ENCODE measurements at places on chromosomes 5 and 9.

DNA sequence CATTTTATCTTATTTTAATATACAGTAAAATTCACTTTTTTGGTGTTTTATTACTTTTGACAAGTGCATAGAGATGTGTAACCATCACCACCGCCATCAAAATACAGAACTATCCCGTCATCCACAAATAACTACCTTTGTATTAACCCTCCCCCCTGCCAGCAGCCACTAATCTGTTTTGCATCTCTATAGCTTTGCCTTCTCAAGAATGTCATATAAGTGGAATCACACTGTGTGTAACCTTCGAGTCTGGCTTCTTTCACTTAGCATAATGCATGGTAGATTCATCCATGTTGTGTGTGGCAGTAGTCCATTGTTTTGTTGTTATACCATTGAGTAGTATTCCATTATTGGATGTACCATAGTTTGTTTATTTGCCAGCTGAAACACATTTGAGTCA lies 98.8 kb downstream of the BOD1 start:
- DNase-seq: no peak

GRCh38 chr5:75078027-75078426 lies 25.7 kb upstream of the GCNT4 start:
- DNase-seq: no peak

DNA sequence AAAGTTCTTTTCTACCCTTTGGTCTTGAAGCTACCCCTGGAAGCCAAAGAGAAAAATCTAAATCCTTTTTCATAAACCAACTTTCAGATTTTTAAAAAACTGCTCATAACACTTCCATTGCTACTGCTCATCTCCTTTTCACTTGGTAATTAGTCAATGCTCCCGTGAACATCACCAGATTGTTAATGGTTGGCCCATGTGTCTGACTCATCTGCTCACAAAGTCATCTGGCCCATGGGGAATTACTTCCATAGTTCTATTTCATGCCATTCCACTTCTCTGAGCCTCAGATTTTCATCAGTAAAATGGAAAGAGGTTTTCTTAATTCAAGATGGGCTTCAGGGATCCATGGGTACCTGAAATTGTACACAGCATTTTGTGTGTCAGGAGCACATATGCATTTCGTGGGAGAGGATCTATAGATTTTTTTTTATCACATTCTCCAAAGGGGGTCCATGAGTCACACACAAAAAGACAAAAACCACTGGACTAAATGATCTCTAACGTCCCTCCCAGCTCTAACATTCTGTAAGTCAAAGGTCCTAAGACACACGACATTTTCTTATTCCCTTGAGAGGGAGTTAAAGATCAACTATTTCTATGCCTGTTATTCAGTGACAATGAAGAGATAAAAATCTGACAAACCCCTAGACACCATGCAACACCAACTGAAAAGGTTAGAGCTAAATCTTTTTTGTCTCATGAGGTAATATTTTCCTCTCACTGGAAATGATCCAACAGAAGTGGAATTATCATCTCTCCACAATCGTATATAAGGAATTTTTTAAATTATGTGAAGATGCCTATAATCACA lies 75.4 kb downstream of the TEX10 start:
- no peak for DNase-seq

DNA sequence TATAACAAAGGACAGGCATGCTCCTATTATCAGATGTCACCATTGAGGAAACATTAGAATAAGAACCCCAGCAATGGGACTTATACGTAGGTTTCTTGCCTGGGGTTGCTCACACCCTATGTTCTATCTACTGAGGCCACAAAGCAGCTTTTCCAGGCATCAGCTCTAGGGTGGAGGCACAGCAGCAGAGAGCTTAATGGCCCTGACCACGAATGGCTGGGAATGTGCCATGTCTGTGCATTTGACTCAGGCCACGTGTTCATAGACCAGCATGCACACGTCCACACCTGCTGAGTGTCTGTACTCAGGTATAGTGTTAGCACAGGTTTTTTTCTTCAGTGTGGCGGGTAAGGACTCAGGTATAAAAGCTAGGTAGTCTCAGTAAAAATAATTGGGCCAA lies 129.4 kb downstream of the AOPEP start:
- DNase-seq: no peak

DNA sequence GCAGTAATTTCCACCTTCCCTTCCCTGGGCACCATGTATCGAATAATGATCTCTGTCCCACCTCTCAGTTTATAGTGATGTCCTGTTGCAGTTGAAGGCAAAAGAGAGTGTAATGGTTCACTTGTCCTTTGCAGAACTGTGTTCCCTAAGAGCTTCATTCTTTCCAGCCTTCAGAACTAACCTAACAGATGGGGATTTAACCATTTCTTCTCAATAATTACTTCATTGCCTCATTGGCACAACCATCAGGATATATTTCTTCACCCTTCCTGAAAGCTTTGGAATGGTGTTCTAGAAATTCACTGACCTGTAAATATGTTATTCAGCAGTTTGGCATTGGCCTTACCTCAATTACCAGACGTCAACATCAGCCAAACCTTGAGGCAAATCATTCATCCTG lies 83.9 kb upstream of the PRRC1 start:
- DNase-seq: no peak

GRCh38 chr9:108225149-108225800 lies 630.5 kb downstream of the ACTL7B start:
- DNase-seq: no peak

DNA sequence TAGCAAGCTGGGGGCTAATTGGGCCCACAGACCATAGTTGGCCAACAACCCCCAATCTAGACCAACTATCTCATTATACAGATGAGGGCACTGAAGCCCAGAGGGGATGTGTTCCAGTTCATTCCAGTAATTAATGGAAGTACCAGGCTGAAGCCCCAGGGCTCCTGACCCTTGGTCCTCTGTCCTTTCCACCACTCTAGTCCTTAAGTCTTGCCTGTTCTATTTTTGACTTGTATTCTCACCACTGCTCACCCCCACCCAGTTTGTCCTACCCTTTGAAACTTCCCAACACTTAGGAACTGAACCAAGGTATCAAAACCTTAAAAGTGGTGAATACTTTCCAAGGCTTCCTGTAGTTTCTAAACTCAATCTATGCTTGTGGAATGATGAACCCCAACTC lies 407.4 kb downstream of the ENC1 start:
- DNase-seq: no peak

DNA sequence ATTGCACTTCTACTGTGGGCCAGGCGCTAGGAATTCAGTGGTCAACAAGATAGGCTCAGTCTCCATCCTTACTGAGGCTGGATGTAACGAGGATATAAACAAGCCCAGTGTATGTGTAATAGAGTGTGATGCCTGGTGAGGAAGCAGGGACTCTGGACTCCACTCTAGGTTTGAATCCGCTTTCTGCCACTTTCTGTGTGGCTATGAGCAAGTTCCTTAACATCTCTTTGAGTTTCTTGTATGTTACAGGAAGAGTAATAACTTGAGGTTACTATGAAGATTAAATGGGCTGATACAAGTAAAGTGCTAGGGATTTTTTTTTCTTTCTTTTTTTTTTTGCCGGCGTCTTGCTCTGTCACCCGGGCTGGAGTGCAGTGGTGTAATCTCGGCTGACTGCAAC lies 12.4 kb downstream of the DOCK2 start:
- no peak for DNase-seq

DNA sequence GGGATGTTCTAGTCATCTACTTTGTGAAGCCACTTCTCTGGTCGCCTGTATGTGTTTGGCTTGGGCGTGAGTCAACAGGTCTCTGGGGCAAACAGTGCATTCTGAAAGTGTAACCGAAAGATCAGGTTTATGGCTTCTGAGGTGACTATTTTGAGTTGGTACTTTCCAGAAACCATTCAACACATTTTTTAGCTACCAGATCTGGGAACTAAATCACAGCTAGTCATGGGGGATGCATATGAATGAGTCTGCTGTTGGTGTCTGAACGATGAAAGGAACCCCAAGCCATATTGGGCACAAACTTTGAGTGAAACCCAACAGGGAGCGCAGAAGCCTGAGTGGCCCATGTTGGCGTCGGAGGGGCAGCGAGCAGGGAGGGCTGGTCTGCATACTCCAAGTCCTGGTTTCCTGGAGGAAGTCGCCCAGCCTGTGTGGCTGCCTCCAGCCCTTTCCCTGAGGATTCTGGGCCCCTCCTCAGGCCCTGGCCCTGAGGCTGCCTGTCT lies 35.3 kb downstream of the UBE2QL1 start:
- DNase-seq: no peak

DNA sequence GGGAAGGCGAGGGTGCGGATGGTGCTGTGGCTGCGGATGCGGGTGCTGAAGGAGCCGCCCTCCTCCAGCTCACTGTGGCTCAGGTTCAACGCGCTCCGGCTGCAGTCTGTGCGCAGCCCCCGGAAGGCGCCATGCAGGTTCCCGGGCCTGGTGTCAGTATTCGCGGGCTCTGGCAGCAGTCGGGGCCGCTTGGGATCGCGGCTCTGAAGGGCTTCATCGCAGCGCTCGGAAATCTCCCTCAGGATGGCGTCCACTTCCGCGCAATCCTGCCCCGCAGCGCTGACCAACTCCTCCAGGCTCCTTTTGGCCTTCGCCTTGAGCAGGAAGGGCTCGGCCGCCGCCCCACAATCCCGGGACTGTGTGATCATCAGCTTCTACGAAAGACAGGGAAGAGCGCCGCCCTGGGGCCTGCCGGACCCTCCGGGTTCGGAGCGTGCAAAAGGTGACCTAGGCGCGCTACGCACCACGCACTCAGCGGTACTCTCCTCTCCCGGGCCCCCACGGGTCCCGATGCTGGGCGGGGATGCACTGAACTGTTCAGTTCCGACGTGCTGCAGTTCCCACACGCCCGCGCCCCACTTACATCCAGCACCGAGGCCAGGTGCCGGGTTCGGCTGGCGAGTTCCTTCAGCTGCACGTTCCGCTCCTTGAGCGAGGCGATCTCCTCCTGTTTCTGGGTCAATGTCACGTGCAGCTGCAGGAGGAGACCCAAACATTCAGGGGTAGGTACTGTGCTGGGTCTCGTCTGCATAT lies 6.5 kb downstream of the MCIDAS start:
- no peak for DNase-seq

DNA sequence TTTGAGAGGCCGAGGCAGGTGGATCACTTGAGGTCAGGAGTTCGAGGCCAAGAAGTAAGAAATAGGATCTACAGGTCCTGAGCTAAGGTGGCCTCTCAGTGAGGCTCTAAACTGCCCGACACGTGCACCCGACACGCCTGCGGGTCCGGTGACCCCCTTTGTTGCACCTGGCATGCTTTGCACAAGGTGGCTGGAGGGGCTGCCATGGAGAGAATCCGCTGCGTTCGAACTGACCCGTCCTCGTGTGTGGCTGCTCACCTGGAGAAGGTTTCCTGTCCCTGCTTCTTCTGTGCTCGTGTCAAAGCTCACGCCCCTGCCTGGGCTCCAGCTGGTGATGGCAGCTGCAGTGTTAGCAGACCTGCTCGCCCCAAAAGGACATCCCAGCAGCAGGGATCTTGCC lies 5.7 kb upstream of the OLFM1 start:
- DNase-seq: no peak

DNA sequence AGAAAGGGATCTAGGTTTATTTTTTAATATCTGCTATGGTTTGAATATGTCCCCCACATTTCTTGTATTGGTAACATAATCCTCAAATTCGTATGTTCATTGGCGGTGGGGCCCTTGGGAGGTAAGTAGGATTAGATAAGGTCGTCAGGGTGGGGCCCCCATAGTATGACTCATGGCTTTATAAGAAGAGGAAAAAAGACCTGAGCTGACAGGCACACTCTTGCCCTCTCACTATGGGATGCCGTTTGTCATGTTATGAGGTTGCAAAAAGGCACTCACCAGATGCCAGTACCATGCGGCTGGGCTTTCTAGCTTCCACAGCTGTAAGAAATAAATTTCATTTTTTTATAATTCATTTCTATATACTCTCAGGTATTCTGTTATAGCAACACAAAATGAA lies 67.3 kb upstream of the SGCD start:
- no peak for DNase-seq

DNA sequence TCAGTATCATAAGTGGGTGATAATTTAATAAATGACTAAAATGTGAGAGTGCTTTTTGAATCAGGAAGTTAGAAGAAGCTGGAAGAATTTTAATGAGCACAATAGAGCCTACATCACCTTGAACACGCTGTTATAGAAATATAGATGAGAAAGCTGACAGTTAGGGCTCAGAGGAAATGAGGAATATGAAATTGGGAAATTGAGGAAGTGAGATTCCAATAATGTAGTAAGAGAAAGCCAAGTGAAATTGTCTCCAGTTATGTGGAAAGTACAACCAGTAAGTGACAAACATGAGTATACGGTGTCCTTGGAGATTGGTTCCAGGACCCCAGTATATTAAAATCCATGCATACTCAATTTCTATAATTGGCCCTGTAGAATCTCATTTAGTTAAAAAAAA lies 235.9 kb upstream of the FAM174A start:
- no peak for DNase-seq

DNA sequence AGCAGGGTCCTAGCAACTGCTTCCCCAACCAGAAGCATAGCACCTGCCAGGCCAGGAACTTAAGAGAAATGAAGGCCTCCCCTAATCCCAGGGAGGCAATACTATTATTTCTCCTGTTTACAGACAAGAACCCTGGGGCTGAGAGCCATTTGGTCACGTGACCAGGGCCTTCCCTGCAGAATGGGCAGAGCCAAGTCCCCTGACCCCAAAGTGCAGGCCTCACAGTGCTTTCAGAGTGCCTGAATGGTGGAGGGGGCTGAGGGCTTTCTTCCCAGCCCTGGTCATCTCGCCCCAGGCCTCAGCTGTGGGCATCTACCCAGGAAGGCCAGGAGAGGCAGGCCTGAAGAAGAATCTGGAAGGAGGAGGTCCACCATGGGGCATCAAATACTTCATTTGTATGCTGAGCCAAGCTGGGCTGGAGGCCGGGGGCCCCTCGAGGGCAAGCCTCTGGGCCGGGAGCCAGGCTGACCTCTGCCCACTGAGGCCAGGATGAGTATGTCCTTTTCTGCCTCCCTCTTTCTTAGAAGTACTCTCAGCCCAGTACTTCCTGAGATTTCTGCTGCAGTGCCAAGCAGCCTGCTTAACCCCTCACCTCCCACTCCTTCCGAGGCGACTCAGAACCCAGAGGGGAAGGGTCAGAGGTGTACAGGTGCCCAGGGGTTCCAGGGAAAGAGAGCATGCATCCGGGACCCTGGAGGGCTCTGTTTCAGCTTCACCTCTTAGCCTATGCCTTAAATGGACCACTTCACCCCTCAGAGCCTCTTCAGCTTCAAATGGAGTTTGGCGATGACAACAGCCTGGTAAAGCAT lies 18.9 kb upstream of the DUSP1 start:
- DNase-seq: no peak

Data from activated effector memory CD4-positive, alpha-beta T cell treated with Interleukin-2 at 50 U/mL for 16 hours (primary cell).